Naive thymus-derived CD8-positive, alpha-beta T cell (primary cell): ENCODE measurements at places on chromosomes 1 and 21. TPM values are rescaled to one million over a fixed set of nuclear protein-coding genes. Genes with fewer than 3 reads are reported as not detected.

BCL2L15 gene
- 0.03 TPM for polyA plus RNA-seq

FCRL6 gene
- 6.6 TPM for polyA plus RNA-seq

PLPP3 gene
- not detected for polyA plus RNA-seq

FALEC gene
- polyA plus RNA-seq: not detected

SLC1A7 gene
- polyA plus RNA-seq: not detected

UBE2U gene
- not detected for polyA plus RNA-seq

CENPS gene
- 8.6 TPM for polyA plus RNA-seq

F3 gene
- polyA plus RNA-seq: not detected

CA6 gene
- 5.9 TPM for polyA plus RNA-seq

NR1I3 gene
- not detected for polyA plus RNA-seq

TMEM81 gene
- 0.90 TPM for polyA plus RNA-seq

SPRR1B gene
- not detected for polyA plus RNA-seq

LIN28A gene
- polyA plus RNA-seq: not detected

MAP1LC3C gene
- not detected for polyA plus RNA-seq

SHISAL2A gene
- 7.9 TPM for polyA plus RNA-seq

RHBG gene
- polyA plus RNA-seq: not detected
